ENCODE measurements at places on chromosomes 4 and X.

GRCh38 chr4:85792376-85793232 lies 317.7 kb downstream of the ARHGAP24 start:
- no peak for DNase-seq

DNA sequence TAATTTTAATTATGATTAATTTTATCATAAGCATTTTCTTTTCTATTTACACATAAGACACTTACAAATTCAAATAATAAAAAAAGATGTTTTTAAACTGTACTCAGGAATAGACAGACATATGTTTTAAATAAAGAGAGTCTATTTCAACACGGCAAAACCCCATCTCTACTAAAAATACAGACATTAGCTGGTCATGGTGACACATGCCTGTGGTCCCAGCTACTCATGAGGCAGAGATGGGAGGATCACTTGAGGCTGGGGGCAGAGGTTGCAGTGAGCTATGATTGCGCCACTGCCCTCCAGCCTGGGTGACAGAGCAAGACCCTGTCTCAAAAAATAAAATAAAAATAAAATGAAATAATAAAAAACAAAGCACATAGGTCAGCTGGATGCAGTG lies 14.8 kb downstream of the FAM9B start:
- no peak for DNase-seq

GRCh38 chr4:122329876-122330565 lies 48.8 kb upstream of the ADAD1 start:
- DNase-seq = no peak

GRCh38 chr4:148330161-148330560 lies 112.1 kb downstream of the NR3C2 start:
- no peak for DNase-seq

DNA sequence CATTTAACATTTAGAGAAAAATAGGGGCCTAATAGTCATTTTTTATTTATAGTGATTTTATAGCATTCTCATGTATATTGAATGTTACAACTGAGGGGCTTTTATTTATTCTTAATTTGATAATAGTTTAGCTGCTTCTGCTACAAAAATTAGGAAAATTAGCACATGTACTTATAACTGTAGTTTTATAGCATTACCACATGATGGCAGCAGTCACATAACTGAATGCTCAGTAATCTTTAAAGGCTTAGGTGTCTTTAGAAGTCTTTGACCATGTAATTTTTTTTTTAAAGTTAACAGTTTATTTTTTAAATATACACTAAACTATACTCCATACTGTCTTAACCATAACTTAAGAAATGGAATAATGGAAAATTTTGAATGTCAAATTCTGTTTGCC lies 136.6 kb downstream of the STAG2 start:
- DNase-seq = no peak

- no peak for DNase-seq
Measured at GRCh38 chr4:175418516-175418915, 393.5 kb downstream of the GPM6A start.

- DNase-seq = no peak
Measured at GRCh38 chr4:140718241-140718952, 37.8 kb downstream of the TBC1D9 start.

- no peak for DNase-seq
Measured at GRCh38 chr4:41594432-41594831, 56.5 kb downstream of the LIMCH1 start.

DNA sequence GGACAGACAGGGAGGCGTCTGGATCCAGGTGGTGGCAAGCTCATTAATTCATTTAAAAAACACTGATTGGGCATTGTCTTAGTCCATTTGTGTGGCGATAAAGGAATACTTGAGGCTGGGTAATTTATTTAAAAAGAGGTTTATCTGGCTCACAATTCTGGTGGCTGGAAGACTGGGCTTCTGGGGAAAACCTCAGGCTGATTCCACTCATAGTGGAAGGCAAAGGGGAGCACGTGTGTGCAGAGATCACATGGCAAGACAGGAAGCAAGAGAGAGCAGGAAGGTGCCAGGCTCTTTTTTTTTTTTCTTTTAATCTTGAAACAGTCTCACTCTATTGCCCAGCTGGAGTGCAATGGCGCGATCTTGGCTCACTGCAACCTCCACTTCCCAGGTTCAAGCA lies 100.2 kb upstream of the METTL14 start:
- DNase-seq = no peak

DNA sequence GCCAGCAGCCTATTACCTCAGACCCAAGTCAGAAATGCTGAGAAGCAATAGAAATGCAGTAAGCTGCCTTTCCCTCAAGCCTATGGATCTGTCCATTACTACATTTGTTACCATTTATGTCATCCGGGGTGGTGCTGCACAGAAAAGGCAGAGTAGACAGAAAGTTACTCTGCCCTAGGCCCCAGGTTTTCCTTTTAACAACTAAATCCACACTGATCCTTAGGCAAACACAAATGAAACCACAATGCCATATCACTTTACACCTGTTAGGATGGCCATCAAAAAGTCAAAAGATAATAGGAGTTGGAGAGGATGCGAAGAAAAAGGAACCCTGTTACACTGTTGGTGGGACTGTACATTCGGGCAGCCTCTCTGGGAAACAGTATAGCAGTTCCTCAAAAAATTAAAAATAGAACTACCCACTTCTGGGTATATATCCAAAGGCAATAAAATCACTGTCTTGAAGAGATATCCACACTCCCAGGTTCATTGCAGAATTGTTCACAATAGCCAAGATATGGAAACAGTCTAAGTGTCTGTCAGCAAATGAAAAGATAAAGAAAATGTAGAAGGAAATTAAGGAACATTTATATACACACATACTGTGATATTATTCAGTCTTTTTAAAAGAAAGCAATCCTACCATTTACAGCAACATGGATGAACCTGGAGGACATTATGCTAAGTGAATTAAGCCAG lies 186.3 kb downstream of the NWD2 start:
- no peak for DNase-seq
